ENCODE measurements at places on chromosomes 5 and 9. TPM values are rescaled to one million over a fixed set of nuclear protein-coding genes. Genes with fewer than 3 reads are reported as not detected.

The FOXD1 gene
- 0.73 TPM for total RNA-seq

The FSD1L gene
- total RNA-seq: 3.1 TPM

The TTC23L gene
- total RNA-seq: 1.6 TPM

The C5orf52 gene
- not detected for total RNA-seq

The FBXW5 gene
- total RNA-seq: 57.3 TPM

The PLAA gene
- 19.8 TPM for total RNA-seq

The SH2D3C gene
- 10.2 TPM for total RNA-seq

The ENTPD2 gene
- total RNA-seq: 0.87 TPM

The SHLD3 gene
- total RNA-seq: 1.7 TPM

The IL5 gene
- not detected for total RNA-seq

DNA sequence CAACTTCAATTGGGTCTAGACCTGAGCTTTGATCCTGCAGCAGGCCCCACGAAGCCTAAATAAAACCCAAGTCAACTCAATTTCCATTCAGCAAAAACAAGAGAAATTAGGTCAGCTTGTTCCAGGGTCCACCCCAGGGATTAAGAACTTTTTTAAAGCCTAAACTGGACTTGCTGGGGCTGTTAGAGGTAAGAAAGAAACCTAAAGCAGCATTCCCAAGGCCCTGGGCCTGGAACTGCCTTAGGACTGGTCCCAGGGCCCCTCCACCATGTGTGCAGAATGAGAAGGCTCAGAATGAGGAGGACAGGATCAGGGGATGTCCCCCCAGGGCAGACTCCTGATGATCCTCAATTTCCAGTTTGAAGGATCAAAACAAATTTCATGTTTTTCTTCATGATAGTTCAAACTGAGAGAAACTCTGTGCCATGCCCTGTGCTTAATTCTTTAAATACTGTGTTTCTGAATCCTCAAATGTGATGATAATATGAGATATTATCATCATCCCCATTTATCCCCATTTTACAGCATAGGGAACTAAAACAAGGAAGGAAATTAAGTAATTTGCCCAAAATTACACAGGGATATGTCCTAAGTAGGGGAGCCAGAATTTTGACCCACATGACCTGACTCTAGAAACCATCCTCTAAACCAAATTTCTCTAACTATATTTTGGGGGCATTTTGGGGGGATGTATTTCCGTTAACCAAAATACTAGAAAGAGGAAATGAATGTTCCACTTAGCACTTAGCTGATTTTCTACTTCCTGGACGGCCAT lies 64.5 kb downstream of the DENND1A start:
- DNase-seq: no peak

DNA sequence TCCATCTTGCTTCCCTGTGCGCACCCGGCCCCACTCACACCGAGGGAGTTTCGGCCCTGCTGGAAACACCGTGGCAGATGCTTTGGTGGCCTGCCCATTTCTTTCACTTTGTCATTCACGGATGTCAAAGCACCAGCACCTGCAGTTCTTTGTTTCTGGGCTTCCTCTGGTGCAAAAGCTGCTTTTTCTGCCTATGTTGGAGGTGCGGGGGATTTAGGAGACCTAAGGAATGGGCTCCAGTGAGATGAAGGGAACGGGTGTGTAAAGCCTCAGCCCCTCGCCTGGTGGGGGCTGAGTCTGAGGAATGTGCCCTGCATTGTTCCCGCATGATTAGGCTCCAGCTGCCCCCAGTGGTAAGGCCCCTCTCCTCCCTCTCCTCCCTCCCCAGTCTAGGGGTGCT lies 62.3 kb downstream of the THBS4 start:
- DNase-seq: no peak

GRCh38 chr9:93677048-93677571 lies 100.7 kb downstream of the PHF2 start:
- DNase-seq: peak; percentile 27

- peak; percentile 67 for DNase-seq
These were observed 1.9 kb downstream of the SPTAN1 start for GRCh38 chr9:128554155-128554862.

- DNase-seq: no peak
These were observed 93.3 kb downstream of the MELK start for GRCh38 chr9:36665921-36666431.

GRCh38 chr5:174431504-174431903 lies 292.9 kb upstream of the MSX2 start:
- DNase-seq: no peak

- no peak for DNase-seq
These were observed 13.7 kb upstream of the CAMSAP1 start for GRCh38 chr9:135920973-135921585.

DNA sequence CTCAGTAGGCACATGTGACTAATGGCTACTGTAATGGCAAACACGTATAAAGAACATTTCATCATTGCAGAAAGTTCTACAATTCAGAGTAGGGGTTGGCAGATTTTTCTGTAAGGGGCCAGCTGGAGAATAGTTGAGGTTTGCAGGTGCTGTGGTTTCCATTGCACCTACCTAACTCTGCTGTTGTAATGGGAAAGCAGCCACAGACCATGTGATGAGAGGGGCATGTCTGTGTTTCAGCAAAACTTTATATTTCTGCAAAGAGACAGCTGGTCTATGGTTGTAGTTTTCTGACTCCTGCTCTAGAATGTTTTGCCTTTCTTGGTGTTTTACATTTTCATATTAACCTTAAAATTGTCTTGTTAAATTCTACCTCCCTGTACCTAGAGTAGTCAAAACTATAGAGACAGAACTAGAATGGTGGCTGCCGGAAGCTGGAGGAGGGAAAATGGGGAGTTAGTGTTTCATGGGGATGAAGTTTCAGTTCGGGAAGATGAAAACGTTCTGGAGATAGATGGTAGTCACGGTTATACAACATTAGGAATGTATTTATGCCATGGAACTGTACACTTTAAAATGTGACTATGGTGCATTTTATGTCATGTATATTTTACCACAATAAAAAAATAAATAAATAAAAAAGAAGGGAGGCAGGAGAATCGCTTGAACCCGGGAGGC lies 44.3 kb downstream of the NUP214 start:
- no peak for DNase-seq

DNA sequence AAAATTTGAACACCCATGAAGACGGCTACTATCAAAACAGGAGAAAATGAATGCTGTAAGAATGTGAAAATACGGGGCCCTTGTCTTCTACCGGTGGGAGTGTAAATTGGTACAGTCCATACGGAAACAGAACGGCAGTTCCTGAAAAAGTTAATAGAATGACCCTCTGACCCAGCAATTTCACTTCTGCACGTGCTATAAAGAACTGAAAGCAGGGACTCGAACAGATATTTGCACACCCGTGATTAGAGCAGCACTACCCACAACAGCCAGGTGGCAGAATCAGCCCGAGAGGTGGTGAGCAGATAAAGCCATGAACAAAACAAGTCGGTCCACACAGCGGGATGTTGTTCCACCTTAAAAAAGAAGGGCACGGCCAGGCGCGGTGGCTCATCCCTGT lies 22.6 kb upstream of the SLC12A7 start:
- no peak for DNase-seq

DNA sequence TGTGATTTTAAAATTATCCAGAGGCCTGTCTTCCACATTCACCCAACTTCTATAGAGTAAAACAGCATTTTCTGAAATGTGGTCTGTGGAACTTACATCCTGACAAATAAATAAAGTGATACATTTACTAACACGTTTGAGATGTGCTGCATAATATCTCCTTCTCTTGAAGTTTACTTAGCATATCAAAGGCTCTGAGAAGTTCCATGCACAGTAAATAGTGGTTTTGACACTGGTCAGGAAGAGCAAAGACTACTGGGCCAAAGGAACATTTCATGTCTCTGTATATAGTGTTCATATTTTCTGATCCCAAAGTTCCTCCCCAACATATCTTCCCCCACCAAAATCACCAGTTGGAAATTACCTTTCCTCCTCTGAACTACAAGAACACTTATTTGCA lies 30.5 kb upstream of the TARS1 start:
- no peak for DNase-seq

DNA sequence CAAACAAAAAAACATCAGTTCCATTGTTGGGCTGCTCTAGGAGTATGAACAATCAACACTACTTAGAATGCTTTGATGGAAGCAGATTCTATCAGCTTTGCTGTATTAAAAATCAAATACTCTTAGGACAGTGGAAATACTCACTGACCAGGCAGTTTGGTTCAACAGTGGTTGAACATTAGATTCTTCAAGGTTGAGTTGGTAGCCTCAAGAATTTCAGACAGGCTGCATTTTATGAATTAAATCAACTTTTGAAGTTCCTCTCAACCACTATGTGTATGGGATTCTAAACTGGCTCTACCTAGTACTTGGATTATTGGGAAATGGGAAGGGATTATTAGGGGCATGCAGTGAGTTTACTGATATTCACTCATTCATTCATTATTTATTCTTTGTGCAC lies 35.0 kb downstream of the ACTBL2 start:
- DNase-seq: no peak

- DNase-seq: no peak
These were observed 44.3 kb downstream of the PTPDC1 start for GRCh38 chr9:94128580-94128979.

GRCh38 chr5:129853588-129853987 lies 50.7 kb upstream of the CHSY3 start:
- DNase-seq: no peak

- no peak for DNase-seq
These were observed 213.5 kb downstream of the FANCC start for GRCh38 chr9:95103871-95104580.

DNA sequence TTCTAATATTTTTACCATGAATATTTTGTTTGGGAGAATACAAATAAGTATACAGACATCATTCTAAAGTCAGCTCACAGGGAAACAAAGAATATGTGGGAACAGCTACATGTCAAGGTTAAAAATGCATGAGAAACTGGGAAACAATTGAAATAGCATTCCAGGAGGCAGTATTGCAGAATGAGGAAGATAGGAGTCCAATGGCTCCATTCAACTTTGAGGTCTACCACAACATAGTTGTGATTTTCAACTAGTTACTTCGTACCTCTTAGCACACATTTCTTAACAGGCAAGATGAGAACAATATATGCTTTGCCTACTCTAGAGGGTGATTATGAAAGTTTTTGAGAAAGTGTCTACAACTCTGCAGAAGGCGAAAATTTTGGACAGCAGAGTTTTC lies 35.2 kb upstream of the CAST start:
- no peak for DNase-seq

- no peak for DNase-seq
These were observed 21.3 kb upstream of the KIF12 start for GRCh38 chr9:114120192-114121014.

DNA sequence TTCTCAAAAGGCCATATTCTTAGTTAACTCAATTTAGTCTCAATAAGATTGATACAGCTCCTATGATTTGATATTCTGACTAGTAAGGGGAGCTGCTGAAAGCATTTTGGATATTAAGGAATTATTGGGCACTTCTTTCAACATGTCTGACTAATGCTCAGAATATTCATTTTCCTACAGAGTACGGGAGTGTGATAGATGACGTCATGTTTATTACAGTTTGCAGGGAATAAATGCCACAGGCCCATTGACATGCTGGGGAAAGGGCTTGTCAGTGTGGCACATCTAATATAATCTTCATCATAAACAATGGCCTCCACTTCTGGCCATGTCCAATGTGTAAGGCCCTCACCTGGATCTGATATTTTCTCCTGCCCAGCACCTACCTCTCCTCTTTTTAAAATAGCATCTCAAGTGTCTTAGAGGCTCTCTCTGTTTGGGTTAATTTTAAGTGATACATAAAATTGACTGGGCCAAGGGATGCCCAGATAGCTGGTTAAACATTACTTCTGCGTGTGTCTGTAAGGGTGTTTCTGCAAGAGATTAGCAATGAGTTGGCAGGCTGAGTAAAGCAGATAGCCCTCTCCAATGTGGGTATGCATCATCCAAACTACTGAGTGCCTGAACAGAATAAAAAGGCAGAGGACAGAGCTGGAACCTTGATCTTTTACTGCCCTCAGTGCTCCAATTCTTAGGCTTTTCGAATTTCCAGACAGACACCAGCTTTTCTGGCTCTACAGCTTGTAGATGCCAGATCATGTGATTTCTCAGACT lies 99.3 kb downstream of the SLC24A2 start:
- DNase-seq: no peak

DNA sequence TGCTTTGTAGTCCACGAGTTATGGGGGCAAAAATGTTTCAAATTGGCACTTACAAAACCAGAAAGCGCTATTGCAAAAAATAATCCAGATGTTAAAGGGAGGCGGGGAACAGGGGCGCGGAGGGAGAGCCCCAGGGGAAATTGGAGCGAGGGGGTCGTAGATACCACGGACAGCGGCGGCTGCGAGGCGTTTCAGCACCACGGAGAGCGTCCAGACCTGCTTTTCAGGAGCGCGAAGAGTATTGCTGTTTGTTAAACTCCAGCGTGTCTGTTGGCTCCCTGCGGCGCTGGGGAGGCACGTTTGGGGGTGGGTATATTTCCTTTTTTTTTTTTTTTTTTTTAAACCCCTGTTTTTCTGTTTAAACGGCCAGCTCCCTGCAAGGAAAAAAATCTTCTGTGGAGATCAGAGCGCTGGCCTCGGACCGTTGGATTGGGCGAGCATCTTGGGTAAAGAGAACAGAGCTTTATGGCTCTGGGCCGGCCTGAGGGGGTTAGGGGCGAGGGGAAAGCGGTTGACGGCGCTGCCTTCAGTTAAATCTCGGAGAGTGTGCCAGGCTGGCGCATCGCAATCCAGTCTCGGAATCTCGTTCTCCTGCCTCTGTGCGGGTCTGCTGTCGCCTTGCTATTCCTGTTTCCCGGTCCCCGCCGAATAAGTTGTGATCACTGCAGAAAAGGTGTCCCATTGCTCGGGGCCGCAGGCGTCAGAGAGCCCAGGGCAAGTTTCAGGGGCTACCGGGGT lies at the start of gene GLRA1:
GLRA1 (minus strand) TSS at position 288 of the 738 bp plus-strand sequence. CDS start 302 bp downstream, outside the sequence.
- peak; percentile 26 for DNase-seq

DNA sequence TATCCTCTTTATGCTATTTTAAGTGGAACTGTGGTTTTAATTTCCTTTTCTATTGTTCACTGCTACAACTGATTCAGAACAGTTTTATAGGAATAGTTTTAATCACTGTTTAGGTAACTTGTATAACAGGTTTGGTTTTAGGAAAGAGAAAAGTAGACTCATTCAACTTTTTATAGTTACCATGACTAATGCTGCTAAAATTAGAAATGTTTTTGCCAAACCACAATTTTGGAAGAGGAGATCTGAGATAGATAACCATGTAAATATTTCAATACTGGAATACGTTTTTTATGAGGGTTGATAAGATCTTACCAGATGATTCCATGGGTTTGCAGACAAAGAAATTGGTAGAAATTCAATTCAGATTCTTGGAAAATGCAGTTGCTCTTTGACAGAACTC lies 404.6 kb upstream of the ARRDC3 start:
- no peak for DNase-seq

DNA sequence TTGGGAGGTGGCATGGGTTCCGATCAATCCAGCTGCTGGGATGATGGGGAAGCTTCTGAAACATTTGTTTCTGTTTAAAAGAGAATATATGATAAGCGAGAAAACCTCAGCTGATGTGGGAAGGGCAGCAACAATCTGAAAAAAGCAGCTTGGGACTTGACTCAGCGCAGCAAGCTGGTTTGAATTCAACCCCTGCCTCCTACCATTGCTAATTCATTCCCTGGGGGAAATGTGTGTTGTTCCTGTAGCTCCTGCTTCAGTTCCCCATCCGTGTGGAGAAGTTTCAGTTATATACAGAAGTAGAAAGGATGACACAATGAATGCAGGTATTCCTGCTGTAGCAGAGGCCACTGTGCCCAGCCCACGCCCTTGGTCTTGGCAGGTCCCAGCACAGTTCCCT lies 145.1 kb downstream of the NXNL2 start:
- no peak for DNase-seq

GRCh38 chr9:617445-618085 lies 223.9 kb upstream of the DMRT1 start:
- DNase-seq: no peak

- DNase-seq: peak; percentile 82
These were observed 1.9 kb downstream of the JADE2 start for GRCh38 chr5:134527156-134527960.

- DNase-seq: no peak
These were observed 764 bp downstream of the CAMLG start for GRCh38 chr5:134738963-134739661.
